Hematopoietic multipotent progenitor cell treated with erythropoietin and hydrocortisone succinate and interleukin-3 and kit ligand, for 15 days (in vitro differentiated cells): ENCODE measurements at places on chromosomes 6 and 20.

- no peak for DNase-seq
Observed at GRCh38 chr6:167795321-167795811, 31.3 kb upstream of the AFDN start.

DNA sequence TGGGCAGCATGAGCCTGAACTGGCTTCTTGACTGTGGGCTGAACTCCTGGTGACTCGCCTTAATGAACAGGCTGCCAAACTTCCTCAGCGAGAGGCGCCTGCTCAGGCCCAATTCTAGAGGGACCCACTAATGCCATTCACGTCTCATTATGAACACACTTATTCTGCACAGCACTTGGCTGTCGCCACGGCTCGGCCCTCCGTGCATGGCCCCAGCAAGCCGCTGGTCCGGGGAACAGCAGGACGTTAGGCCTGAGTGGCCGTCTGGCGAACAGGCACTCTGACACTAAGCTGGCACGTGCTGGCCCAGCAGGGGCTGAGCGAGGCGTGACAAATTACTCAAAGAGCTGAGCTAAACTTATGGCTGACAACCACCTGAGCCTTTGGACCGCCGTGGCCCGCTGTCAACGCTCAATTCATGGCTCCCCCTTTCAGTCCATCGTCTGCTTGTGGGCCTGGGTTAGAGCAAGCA, 45.9 kb downstream of the INSM1 start:
- no peak for DNase-seq

DNA sequence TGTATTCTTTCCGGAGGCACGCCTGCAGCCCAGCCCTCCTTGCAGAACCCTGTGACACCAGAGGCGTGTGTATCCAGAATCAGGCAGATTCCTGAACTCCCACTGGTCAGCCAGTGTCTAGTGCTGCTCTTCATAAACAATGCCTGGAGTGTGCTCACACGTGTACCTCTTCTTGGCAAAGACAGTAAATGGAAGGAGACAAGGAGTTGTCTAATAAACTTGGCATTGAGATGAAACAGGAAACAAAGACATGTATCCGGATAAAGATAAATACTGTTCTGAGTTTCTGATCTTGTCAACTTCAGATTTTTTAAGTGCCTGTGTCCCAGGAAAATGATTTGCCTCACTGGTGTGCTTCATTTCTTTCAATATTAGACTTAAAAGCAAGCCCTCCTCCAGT, 1.7 kb downstream of the RPS6KA2 start:
- DNase-seq: no peak

DNA sequence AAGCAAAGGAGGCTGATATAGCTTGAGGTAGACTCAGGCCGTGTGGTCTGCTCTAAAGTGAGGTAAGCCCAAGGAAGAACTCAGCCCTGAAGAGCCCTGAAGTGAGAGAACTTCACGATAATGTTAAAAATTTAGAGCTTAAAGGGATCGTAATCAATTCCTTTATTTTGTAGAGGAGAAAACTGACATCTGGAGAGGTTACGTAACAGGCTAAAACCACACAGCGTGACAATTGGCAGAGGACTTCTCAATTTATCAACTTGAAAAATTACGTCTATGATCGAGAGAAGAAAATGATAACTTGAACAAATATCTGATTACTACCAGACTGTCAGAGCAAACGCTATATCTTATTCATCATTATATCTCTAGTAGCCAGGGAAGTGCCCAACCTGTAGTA, 121.8 kb upstream of the FOXO3 start:
- DNase-seq: no peak

- DNase-seq: no peak
Observed at GRCh38 chr6:36336779-36337241, at the start of gene BNIP5. TSS of gene BNIP5 (minus strand) at chr6:36336888. CDS start at chr6:36330690, 6,198 bp downstream.

DNA sequence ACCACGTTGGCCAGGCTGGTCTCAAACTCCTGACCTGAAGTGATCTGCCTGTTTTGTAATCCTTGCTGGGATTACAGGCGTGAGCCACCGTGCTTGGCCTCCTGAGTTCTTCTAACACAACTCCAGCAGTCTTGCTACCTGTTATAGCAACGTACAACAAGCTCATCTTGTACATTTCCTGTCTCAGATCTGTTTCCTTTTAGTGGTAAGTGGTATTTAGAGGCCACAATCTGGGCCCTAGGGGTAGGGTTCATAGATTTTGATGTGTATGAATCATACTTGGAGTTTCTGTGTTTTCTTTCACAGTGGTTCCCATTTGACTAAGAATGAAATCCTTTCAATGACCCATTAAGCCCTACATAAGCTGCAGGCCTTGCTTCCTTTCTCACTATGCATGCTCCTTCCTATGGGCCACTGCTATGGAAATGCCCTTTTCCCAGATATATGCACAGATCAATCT, 27.1 kb upstream of the SYNCRIP start:
- no peak for DNase-seq

DNA sequence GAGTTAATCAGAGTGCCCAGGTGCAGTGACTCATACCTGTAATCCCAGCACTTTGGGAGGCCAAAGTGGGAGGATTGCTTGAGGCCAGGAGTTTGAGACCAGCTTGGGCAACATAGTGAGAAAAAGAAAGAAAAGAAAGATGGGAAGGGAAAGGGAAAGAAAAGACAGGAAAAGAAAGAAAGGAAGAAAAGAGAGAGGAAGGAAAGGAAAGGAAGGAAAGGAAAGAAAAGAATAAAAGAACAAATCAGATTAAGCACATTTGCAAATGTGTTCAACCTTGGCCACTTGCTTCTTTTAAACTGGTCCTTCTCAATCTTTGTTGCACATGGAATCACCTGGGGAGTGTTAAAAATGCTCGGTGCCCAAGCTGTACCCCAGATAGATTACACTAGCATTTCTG, 28.0 kb downstream of the NR2E1 start:
- DNase-seq: no peak

- DNase-seq: no peak
Observed at GRCh38 chr20:59159091-59159490, 4.5 kb upstream of the ZNF831 start.

GRCh38 chr6:81063891-81064290, 688.6 kb downstream of the TENT5A start:
- DNase-seq: no peak

- peak; percentile 98 for DNase-seq
Observed at GRCh38 chr6:36118550-36119107, 11.7 kb upstream of the MAPK13 start.

GRCh38 chr20:50053362-50054230, 59.4 kb downstream of the UBE2V1 start:
- DNase-seq: no peak

DNA sequence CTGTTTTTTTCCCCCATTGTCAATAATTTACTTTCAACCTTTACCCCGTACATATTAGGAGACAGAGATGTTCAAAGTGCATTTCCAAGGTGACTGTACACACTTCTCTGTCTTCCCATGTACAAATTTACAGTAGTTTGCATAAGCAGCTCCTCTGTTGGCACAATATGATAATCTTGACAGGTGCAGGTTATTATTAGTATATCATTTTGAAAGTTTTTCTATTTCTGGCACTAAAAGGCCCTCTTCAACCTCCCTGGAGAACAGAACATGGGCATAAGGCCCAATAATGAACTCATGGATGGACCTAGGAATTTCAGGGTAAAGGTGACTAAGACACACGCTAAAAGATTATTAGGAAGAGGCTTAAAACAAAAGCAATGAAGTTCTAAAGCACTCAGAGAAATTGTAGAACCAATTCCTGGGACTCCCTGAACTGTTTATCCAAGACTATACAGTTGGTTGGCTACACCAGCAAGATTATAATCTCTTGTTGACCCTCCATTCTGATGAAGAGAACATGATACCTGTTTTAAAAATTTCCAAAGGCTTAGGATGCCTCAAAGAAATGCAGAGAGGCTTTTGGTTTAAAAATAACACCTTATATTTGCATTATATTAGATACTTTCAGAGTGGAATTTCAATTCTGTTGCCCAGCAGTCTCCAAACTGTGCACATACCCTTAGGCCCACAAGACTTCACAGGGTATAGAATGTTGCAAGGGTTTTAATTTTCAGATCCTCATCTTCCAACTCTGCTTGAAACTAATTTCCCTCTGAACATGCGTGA, 1.1 kb downstream of the AIG1 start:
- DNase-seq: no peak

GRCh38 chr20:34472246-34472925, 43.8 kb upstream of the DYNLRB1 start:
- DNase-seq: peak; percentile 29

- DNase-seq: no peak
Observed at GRCh38 chr6:132218059-132218696, 183.1 kb downstream of the MOXD1 start.

DNA sequence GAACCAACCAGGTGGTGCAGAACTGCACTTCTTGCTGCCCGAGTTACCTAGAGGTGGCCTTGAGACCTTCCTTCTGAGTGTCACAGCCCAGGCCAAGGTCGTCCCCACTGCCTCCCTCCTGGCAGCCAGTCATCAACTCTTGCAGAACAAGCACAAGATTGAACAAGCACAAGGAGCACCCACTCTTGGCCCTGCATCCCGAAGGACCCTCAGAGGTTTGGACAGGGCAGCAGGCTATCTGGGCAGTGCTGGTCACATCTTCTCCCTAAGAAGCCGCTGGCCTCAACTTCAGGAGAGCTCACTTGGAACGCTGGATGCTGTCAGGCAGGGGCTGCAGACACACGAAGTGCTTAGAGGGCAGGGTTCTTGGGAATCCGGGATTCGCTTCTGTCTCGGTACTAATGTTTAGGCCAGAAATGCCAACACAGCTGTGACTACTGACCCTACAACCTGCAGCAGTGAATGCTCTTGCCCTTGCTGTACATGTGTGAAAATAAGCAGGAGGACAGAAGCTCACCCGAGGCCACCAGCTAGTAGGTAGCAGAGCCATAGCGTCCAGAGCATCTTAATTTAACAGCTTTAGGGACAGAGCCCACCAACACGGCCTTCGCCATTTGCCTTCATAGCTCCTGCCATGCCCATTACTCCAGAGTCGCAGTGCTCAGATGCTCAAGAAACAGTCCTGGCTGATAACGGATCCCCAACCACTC, 4.0 kb upstream of the ACSS1 start:
- DNase-seq: no peak

GRCh38 chr6:33949111-33949510, 145.3 kb upstream of the MLN start:
- DNase-seq: no peak

DNA sequence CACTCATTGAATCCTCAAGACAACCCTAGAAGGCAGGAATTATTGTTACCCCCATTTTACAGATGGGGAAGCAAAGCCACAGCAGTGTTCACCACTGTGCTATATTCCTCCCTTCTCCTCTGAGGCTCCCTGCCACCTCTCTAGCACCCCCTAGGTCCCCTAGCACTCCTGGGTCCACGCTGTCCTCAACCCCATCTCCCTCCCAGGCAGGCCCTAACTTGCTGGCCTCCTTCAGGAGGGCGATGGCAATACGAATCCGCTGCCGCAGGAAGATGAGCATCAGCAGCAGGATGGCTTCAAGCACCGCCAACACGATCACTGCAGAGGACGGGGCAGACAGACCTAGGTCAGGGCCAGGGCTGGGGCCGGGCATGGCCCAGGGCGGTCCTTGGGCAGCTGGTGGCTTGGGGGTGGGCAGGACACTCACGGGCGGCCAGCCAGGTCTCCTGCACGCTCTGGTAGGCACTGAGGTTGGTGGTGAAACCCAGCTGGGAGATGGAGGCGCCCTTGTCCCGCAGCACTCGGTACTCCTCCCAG, 7.8 kb upstream of the NEU1 start:
- no peak for DNase-seq

- no peak for DNase-seq
Observed at GRCh38 chr6:113489952-113490746, 367.0 kb upstream of the MARCKS start.

DNA sequence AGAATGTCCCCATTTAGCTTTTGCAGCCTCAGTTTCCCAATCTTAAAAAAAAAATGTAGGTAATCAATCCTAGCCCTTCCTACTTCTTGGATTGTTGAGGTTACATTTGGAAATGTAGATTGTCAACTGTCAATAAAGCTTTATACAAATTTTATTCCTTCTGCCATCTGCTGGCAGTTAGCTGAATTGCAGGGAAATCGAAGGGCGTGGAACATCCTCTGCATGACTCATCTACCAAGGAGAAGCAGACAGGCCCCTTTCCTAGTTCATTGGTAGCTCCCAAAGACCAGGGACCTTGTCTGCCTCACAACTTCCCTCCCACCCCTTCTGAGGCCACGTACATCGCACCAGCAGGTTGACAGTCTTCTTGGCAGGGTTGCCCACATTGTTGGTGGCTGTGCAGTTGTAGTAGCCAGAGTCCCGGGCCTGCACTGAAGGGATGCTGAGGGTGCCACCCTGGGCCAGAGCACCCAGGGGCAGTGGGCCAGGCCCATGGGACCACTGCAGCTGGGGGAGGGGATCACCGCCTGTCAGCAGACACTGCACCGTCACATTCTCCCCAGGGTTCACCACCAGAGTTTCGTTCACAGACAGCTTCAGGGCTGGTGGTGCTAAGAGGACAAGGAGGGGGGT, 43.6 kb downstream of the MDGA1 start:
- DNase-seq: peak; percentile 77

DNA sequence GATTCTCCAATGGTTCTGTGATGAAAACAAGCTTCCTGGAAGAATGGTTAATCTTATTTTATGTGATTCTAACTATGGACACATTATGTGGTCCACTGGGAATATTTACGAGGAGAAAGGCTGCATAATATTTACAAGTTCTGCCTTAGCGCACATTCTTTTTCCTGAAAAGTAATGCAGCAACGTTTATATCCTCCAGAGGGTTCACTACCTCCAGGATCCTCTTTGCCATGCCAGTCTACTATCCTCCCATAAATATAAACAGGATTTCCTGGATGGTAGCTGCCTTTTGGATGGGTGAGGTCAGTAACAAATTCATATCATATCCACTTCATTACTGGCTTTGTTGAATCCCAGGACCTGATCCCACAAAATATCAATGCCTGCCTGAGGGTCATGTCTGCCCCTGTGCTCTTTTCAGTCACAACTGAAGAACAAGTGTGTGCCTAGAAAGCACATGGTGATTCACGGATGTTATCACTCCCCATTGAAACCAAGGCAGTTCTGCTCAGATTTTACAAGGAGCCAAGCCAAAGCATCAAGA, 30.4 kb downstream of the ADGRF5 start:
- DNase-seq: no peak

DNA sequence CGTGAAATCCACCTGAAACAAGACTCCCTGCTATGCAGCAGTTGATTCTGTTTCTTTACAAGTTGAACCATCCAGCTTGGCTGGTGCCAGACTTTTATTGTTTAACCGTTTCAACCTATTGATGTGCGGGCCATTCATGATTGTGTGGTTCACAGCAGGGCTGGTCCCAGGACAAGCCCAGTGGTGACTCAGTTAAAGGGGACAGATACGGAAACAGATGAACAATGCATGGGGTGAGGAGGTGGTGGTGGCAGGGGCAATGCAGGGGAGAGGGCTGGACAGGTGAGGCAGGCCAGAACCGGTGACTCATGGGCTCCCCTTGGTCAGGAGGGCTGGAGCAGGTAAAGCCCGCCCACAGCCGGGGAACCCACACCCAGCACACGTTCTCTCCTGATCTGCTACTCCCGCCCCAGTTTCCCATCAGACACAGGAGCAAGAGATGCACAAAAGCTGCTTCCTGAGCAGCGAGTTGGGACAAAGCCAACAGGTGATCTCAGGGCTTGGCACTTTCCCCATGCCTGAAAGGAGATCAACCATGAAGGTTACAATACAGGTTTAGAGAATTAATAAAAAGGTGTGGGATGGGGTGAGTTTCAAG, 232.2 kb downstream of the LY86 start:
- DNase-seq: no peak

GRCh38 chr6:9581155-9581554, 833.7 kb downstream of the TFAP2A start:
- DNase-seq: no peak

- no peak for DNase-seq
Observed at GRCh38 chr6:41584668-41585205, 38.6 kb downstream of the FOXP4 start.

GRCh38 chr6:66964216-66964615, 1257.2 kb upstream of the EYS start:
- no peak for DNase-seq
